ENCODE measurements at places on chromosomes 2 and 18. TPM values are rescaled to one million over a fixed set of nuclear protein-coding genes. Genes with fewer than 3 reads are reported as not detected.

- no peak overlapping the region for H3K4me3 ChIP-seq
- H3K36me3 ChIP-seq = no peaks in the 10 kb centered on the region
- no peaks in the 10 kb centered on the region for H3K4me1 ChIP-seq
- peaks cover 14% of the 10 kb centered on the region for H3K27me3 ChIP-seq
- DNase-seq = no peak
Measured at GRCh38 chr2:136844546-136844945, 79.2 kb downstream of the THSD7B start.

The SLC38A11 gene
- total RNA-seq = 0.36 TPM

DNA sequence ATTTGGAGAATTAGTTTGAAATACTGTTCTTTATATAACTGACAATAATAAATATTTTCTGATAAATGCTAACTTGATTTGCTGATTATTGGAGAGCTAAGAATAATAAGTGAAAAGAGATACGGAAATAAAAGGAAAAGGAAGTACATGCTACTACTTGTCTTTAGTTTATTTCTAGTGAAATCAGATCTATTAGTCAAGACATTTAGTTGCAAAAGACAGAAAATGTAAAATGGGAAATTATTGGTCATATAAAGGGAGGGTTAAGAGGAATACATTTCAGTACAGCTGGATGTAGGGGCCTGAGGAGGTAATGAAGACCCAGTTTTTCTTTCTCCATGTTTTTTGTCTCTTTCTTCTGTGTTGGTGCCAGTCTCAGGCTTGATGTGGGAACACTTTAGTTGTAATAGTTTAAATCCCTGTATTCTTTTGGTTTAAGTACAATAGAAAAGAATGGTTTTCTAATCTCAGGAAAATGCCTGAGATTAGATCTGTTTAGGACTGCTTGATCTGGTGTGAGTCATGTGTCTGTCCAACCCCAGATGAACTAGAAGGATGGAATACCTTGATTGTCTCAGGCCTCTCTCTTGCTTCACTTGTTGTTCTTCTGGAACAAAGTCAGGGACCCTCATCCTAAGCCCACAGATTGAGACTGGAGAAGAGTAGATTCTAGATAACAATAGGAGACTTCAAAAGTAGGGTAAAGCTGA, 58.0 kb downstream of the PLCL1 start:
- H3K4me3 ChIP-seq = no peak overlapping the region
- H3K36me3 ChIP-seq = no peaks in the 10 kb centered on the region
- no peak overlapping the region for H3K27ac ChIP-seq
- H3K27me3 ChIP-seq = 0 out of 2 replicates have a peak, but pooled peaks cover 16% of the 10 kb centered on the region
- no peak for DNase-seq
- H3K4me1 ChIP-seq = no peaks in the 10 kb centered on the region

DNA sequence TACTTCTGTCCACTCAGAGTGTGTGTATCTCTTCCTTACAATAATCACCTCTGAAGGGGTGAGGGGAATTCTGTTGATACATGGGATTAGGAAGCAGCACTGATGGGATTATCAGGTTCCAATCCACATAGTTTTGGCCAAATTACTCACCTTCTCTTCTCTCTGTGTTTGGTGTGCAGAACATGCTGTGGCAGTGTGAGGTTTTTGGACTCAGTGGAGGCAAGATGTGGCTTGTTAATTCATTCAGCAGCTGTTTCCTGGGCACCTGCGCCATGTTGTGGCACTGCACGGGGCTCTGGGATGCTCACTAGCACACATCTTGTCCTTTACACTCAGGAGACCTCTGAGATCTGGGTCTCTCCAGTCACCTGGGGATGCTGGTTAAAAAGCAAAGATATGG, 350.3 kb upstream of the HS6ST1 start:
- no peak overlapping the region for H3K4me3 ChIP-seq
- no peak for DNase-seq
- H3K4me1 ChIP-seq = no peaks in the 10 kb centered on the region
- peaks cover 36% of the 10 kb centered on the region for H3K27me3 ChIP-seq
- H3K36me3 ChIP-seq = no peaks in the 10 kb centered on the region
- H3K27ac ChIP-seq = no peak overlapping the region

The NCKAP5 gene
- total RNA-seq = 3.2 TPM

- H3K27me3 ChIP-seq = no peaks in the 10 kb centered on the region
- H3K27ac ChIP-seq = no peak overlapping the region
- H3K36me3 ChIP-seq = no peaks in the 10 kb centered on the region
- no peak overlapping the region for H3K4me3 ChIP-seq
Measured at GRCh38 chr2:86000938-86001312, 104.8 kb downstream of the POLR1A start.

All from PC-3 (cell line).